Activated CD4-positive, CD25-positive, alpha-beta regulatory T cell treated with anti-CD3 and anti-CD28 coated beads, Interleukin-2, amount 50 U/mL, for 16 hours (primary cell): ENCODE measurements at places on chromosomes 1 and 21.

- no peak for DNase-seq
Measured at GRCh38 chr1:26285366-26286063, 5.6 kb downstream of the SH3BGRL3 start.

DNA sequence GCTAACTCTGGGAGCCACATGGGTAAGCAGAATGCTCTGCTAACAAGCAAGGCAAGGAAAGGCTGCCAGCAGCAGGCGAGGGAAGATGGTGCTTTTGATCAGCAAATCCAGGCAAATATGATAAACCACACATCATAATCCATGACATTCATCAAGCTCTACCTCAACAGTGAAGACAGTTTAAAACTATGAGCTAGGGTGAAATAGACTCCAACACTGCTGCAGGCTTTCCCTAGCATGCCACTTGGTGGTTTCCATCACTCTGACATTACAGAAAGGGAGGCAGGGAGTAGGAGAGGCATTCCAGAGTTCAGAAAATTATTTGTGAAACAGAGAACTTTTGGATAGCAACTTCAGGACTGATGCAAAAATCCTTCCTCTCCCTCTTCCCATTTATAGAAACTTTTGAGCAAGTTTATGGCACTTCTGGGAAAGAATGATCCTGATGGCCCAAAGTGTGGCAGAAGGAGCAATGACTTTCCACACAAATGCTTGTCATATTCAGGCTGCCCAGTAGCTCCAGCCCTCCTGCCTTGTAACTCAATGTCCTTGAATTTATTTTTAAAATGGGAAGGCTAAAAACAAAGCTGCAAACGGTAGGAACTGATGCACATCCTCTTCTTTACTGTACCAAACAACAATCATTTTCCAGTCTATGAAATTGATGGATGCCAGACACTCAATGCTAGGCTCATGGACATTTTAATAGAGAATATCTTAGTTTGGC, 70.8 kb downstream of the SMYD2 start:
- DNase-seq, result no peak

DNA sequence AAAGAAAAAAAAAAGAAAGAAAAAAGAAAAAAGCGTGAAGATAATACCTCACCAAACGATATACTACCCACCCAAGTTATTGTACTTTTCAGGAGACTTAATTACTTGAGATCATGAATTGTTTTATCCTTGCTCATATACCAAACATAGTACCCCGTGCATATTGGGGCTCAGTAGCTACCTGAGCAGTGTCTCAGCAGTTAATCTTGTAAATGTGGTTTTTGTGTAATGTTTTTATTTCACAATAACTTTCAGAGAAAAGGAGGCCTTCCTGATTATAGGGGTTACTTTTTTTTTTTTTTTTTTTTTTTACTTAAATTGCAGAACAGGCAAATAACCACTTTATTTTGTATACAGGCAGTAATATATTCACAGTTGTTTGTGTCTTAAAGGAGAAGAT, 80.3 kb downstream of the OSBPL9 start:
- no peak for DNase-seq

GRCh38 chr1:110393691-110394492, 3.1 kb upstream of the SLC16A4 start:
- no peak for DNase-seq

GRCh38 chr1:23722652-23723051, 20.6 kb upstream of the ELOA start:
- DNase-seq, result no peak

GRCh38 chr1:91900562-91900961, 14.6 kb upstream of the TGFBR3 start:
- DNase-seq, result no peak

DNA sequence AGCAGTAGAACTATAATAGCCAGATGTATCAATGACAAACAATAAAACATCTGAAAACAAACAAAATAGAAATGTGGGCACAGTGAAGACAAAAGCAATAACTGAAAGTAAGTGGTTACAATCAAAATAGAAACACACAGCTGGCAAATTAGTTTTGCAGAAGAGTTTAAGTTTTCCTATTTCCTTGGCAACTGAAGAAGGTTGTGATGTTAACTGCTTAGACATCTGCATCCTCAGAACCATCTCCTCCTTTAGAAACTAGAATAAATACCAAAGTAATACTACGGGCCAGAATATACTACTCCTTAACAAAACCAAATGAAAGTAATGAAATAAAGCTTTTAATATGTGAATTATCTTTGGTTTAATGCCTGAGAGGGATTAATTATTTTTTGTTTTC, 605.5 kb downstream of the LTN1 start:
- no peak for DNase-seq

GRCh38 chr1:8512504-8512903, 194.6 kb downstream of the SLC45A1 start:
- DNase-seq, result no peak

- no peak for DNase-seq
Measured at GRCh38 chr1:23977854-23978191, 2.3 kb downstream of the SRSF10 start.

DNA sequence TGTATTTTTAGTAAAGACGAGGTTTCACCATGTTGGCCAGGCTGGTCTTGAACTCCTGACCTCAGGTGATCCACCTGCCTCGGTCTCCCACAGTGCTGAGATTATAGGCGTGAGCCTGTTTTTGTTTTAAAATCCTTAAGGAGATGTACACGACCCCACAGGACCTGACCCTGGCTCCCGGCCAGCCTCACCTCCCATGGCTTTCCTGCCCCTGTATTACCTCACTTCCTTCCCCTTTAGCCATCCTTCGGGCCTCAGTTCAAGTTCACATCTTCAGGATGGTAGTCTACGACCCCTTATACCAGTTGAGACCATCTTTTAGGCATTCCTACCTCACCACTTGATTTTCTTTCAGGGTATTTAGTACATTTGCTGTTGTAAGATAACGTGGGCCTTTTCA, 36.3 kb downstream of the TCP10L start:
- DNase-seq, result no peak

GRCh38 chr1:119038363-119038762, 50.2 kb upstream of the TBX15 start:
- no peak for DNase-seq

GRCh38 chr1:236257216-236257615, 24.5 kb downstream of the ERO1B start:
- no peak for DNase-seq

DNA sequence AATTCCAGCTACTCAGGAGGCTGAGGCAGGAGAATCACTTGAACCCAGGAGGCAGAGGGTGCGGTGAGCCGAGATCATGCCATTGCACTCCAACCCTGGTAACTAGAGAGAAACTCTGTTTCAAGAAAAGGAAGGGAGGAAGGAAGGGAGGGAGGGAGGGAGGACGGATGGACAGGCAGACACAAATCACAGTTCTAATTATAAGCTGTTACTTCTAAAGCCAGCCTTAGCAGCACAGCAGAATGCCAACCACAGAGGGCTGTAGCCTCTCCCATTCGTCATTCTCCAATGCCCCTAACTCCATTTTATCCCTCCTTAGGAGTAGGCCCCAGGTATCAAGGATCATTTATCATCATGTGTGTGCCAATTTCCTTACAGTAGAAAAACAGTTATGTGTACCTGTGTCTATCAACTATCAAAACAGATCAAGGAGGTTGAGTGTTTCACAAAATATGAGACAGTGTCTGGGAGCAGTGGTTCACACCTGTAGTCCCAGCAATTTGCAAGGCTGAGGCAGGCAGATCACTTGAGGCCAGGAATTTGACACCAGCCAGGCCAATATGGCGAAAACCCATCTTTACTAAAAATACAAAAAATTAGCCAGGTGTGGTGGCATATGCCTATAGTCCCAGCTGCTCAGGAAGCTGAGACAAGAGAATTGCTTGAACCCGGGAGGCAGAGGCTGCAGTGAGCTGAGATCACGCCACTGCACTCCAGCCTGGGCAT, 19.1 kb downstream of the USP48 start:
- DNase-seq, result no peak

GRCh38 chr21:33510826-33511225, 19.3 kb upstream of the DNAJC28 start:
- no peak for DNase-seq

DNA sequence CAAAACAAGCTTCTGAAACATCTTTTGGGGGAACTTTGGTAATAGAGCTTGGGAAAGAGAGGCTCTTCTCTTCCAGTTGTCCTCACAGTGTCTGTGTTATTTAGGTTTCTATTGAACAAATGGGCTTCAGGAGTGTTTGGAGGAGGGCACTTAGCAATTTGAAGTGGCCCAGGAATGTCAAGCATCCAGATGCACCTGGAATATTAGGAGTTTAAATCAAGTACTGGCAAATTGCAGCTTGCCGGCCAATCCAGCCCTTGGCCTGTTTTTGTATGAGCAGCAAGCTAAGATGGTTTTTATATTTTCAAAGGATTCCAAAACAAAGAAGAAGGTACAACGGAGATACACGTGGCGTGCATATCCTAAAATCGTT, 94.7 kb downstream of the CCDC185 start:
- DNase-seq, result no peak

DNA sequence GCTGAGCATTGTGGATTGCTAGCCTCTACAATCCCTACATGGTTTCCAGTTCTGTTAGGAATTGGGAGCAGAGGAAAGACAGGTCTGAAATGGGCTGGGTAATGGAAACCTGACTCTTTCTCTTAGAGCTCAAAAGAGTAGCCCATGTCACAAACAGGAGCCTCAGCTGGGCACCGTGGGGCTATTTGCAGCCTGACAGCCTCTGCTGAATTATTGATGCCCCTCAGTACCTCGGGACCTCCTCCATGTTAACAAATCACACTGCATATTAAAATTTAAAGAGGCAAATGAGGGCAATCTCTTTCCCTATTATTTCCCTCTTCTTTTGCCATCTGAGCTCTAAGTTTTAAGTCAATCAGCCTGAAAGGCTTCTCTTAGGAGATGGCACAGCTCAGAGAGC, 157.1 kb downstream of the TSEN15 start:
- no peak for DNase-seq

- DNase-seq, result no peak
Measured at GRCh38 chr1:196466166-196466565, 142.1 kb downstream of the KCNT2 start.

GRCh38 chr1:114061121-114061830, 82.0 kb downstream of the OLFML3 start:
- DNase-seq, result no peak

- no peak for DNase-seq
Measured at GRCh38 chr1:31371121-31371959, 1.5 kb downstream of the FABP3 start.

- no peak for DNase-seq
Measured at GRCh38 chr1:40653851-40654537, 11.5 kb downstream of the RIMS3 start.
